ENCODE measurements at places on chromosomes 11 and 22.

- no peak for DNase-seq
Measured at GRCh38 chr11:6667733-6668374, 12.2 kb upstream of the DCHS1 start.

DNA sequence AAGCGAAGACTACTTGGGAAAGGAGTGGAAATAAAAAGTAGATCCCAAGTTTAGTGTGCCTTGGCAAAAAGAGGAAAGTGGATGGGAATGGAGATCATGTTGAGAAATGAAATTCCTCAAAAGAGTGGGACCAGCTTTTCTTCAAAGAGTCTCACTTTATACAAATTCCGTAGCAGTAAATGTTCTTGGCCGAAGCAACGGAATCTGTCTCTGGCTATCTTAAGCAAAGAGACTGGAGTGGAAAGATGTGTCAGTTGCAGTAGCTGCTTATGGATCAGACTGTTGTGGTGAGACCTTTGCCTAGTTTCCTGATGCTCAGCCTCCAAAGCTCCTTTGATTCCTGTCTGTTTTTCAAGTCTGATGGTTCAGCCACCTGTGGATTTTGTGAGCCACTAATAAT is 73.6 kb downstream of the CSTPP1 start:
- no peak for DNase-seq

GRCh38 chr22:41742918-41743317 is 43.6 kb downstream of the MEI1 start:
- DNase-seq: no peak

GRCh38 chr22:27745809-27746208 is 55.7 kb downstream of the MN1 start:
- DNase-seq: no peak

DNA sequence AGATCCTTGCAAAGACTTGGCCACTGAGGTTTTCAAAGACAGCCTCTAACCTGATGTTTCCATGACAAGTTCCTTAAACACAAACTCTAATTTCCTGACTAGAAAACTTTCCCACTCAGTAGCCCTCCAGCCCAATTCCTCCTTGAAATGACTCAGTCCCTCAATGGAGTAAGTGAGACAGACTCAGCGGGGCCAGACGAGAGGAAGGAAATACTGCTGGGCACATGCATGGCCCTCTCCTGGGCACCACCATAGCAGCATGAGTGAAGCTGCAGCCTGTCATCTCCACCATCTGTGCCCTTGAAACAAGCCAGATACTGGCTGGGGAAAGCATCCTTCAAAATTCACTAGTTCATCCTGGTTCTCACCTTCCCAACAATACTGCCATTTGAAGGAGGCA is 76.2 kb upstream of the GDPD4 start:
- no peak for DNase-seq

- no peak for DNase-seq
Measured at GRCh38 chr22:47248925-47249324, 486.5 kb downstream of the TBC1D22A start.

DNA sequence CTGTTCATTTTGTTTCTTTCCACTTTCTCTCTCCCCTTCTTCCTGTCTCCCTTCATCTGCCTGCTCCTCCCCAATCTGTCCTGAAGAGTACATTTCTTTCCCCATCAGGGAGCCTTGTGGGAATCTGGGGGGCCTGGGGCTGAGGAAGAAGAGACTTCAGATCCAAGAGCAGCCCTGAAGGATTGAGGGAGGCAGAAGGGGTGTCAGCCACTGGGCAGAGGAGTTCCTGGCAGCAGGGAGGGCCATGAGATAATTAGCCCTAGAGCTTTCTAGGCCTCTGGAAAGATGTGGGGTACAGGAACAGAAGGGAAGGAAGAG is 24.4 kb upstream of the OAF start:
- no peak for DNase-seq
